ENCODE measurements at places on chromosomes 3 and 15.

DNA sequence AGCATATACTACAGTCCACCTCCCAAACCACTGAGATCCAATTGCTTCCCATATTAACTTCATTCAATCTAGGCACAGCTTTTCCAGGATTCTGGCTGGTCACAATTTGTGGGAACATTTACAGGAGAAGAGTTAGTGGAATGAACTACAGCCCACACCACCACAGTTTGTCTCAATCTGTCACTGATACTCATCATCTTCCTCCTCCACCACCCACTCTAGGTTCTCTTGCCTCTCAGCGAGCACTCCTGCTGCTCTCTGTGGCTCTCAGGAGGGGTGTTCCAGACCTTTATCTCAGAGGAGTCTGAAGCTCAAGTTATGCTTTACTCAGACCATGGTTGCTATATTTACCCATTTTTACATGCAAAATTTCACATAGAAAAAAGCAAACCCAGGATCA lies 25.9 kb upstream of the PLA2G4D start:
- DNase-seq = no peak

DNA sequence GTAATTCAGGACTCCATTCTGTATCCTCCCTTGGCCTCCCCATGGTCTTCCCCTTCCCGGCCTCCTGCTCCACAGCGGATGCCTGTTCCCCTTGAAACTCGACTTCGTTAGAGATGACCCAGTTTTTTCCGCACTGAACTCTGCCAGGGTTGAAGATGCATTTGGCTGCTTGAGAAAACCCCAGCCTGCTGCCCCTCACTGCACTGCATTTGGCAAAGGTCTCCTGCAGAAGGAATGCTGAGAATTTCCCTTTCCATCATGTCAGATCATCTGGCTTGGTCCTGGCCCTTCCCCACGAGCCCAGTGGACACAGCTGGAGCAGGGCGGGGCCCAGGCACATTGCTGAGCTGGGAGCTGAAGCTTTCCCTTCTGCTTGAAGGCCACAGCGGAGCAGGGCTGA lies 37.6 kb upstream of the RGMA start:
- no peak for DNase-seq

GRCh38 chr3:38039101-38039898 lies at the start of gene DLEC1:
DLEC1 (plus strand) TSS chr3:38039208; CDS start chr3:38039226, 18 bp downstream.
- DNase-seq = peak; percentile 93

- DNase-seq = no peak
Observed at GRCh38 chr3:157238457-157238856, 78.5 kb upstream of the CCNL1 start.

GRCh38 chr3:192833177-192833890 lies 84.3 kb downstream of the MB21D2 start:
- no peak for DNase-seq

- DNase-seq = no peak
Observed at GRCh38 chr3:194465920-194466570, 20.8 kb downstream of the ATP13A3 start.

DNA sequence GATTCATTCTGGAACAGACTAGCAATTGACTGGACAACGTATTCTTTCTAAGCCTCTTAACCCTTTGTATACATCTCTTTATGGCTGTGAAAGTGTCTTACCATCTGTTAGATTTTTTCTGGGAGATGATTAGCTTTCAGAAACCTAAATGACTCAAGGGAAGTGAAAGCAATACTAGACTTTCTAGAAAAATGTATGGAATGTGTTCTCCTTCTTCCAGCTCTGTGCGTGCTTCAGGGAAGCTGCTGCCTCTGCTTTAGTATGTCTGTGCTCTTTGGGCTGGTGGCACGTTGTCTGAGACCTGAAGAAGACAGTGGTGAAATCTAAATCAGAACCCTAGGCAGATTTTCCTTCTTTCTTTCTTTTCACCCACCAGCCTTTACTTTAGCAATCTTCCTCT lies 89.5 kb downstream of the ITPR1 start:
- no peak for DNase-seq

GRCh38 chr3:17110660-17111396 lies 226.1 kb downstream of the PLCL2 start:
- DNase-seq = no peak

GRCh38 chr3:11924518-11924917 lies 77.8 kb upstream of the TAMM41 start:
- no peak for DNase-seq

GRCh38 chr15:43465100-43465499 lies 27.9 kb downstream of the TP53BP1 start:
- DNase-seq = no peak

GRCh38 chr15:83980637-83981036 lies 254.9 kb upstream of the GOLGA6L4 start:
- no peak for DNase-seq

GRCh38 chr15:98647026-98647773 lies 1.1 kb upstream of the IGF1R start:
- DNase-seq = peak; percentile 29

DNA sequence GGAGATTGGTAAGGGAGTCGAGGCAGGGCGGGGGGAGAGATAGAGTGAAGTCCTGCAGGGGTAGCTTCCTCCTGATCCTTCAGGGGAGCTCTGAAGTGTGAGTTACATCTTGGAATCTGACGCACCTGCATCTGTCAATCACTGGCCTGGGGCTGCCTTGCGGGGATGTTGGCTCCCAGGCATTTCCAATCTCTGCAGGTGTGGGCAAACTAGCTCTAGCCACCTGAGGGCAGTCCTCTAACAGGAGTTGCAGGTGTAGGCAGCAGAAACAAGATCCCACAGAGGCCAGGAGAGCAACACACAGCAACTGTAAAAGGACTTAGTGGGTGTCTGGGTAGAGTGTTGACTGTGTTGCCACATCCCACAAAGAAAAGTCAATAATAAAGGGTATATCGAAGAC lies 63.6 kb downstream of the ZNF621 start:
- no peak for DNase-seq

Measured in CD4-positive, alpha-beta T cell treated with Interleukin-4 for 4 hours (primary cell).